CD8-positive, alpha-beta memory T cell (primary cell): ENCODE measurements at places on chromosomes 3 and 15.
A peak's percentile ranks its signal among the peaks of the same experiment; 100 is the strongest.

DNA sequence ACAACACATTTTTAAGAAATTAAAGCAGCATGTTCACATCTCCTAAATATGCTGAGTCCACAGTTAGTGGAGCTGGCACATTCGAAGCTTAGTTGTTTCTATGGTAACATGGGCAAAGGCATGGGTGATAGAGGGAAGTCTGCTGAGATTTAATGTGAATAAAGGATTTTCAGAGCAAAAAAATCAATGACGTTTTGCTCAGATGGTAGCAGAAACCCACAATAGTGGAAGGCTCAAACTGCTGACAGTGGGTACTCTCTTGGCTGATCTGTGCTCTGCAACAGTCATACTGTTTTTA is 795.1 kb upstream of the ARPP21 start:
- no peak for DNase-seq

DNA sequence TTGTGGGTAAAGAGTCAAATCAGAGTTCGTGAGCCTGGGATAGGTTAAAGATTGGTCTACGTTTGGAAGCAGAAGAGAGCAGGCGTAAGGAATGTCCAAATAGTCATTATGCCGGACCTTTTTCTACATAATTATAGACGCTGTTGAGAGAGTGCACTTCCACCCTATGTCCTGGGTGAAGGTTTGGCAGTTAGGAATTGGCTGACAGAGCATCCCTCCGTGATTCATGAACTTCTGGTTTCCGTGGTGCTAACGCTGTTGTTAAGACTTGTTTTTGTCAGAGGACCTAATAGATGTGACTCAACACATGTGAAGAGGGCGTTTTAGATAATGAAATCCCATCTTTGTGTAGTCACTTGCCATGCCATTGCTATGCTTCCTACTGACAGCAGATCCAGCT is 1.1 kb downstream of the EAF1 start:
- no peak for DNase-seq

GRCh38 chr3:152257563-152258035 is 11.1 kb upstream of the MBNL1 start:
- DNase-seq, result peak; percentile 73

- DNase-seq, result no peak
These were observed 96.9 kb upstream of the RPL32 start for GRCh38 chr3:12938258-12938711.

DNA sequence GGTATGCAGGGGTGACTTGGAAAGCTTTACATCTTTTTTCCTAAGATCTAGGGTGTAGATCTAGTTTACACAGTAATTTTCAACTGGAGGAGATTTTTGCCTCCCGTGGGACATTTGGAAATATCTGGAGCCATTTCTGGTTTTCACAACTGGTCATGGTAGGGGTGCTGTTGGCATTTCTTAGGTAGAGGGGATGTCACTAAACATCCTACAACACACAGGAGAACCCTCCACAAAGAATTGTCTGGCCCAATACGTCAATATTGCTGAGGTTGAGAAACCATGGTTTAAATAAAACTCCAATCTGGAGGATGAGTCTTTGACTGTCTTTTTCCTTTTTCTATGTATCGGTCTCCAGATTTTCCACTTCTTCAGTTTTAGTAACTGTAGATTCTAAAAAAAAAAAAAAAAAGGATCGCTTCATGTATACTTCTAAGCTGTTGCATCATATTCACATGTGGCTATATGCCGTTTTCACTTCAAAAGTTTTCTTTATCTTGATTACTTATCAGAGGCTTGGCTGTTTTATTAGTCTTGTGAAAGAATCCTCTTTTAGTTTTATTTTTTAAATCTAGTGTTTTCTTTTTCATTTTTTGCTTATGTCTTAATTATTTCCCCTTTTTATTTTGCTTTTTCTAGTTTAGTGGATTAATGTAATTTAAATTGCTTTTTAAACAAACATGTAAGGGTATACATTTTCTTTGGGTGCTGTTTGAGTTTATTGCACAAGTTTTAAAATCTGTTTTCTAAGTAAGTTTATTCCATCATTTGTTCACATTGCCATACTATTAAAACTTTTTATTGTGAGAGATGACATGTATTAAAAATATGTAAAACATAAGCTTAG is 21.2 kb downstream of the UBE2Q2 start:
- no peak for DNase-seq
